ENCODE measurements at places on chromosomes 2 and 18. TPM values are rescaled to one million over a fixed set of nuclear protein-coding genes. Genes with fewer than 3 reads are reported as not detected.

CNRIP1 gene
- total RNA-seq, result 0.81 TPM

CDH19 gene
- total RNA-seq, result not detected

WNT6 gene
- total RNA-seq, result not detected

CRYGD gene
- total RNA-seq, result 5.5 TPM

TUBA3D gene
- not detected for total RNA-seq

MGAT4A gene
- total RNA-seq, result 2.1 TPM

UXS1 gene
- 27.3 TPM for total RNA-seq

NETO1 gene
- 15.9 TPM for total RNA-seq

RNF138 gene
- total RNA-seq, result 130 TPM

PLCL1 gene
- total RNA-seq, result 0.22 TPM

MARCHF4 gene
- total RNA-seq, result 0.38 TPM

MTCL1 gene
- 16.0 TPM for total RNA-seq

CD302 gene
- 0.33 TPM for total RNA-seq

ARHGAP15 gene
- total RNA-seq, result not detected

DAPL1 gene
- not detected for total RNA-seq

ONECUT2 gene
- total RNA-seq, result 0.89 TPM

POMC gene
- 4.4 TPM for total RNA-seq

SOWAHC gene
- 27.1 TPM for total RNA-seq

SIX2 gene
- total RNA-seq, result 0.07 TPM

LOXHD1 gene
- 0.07 TPM for total RNA-seq

DNA sequence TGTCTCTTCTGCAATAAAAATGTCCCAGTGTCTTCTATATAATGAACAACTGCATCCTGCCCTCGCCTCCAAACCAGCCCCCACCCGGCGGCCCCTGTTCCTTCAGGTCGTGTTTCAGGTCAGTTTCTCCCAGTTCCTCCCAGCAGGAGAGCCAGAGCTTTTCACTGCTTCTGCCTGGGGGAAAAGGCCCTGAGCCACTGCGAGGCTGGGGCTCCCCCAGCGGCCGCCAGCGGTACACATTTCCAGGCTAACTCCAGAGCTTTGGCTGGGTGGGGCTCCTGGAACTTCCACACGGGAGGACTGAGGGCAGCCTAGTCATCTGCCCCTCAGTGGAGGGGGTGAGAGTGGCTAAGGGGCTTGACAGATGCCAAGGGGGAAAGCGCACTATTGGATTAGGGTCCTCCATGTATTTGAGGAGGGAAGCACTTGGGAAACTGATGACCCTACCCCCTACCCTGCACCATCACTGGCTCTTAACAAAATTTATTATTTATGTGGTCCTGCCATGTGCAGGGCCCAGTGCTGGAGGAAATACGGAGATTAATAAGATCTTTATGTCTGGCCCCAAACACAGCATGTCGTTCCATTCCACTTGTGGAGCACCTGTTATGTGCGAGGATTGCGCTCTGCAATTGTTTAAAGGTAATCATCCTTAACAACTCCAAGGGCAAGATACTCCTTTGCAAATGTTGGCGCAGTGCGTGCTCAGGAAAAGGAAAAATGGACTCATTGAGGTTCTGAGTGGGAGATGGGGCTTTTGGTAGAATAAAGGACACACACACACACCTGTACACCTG, 17.3 kb upstream of the CYS1 start:
- peak; percentile 95 for DNase-seq

DNA sequence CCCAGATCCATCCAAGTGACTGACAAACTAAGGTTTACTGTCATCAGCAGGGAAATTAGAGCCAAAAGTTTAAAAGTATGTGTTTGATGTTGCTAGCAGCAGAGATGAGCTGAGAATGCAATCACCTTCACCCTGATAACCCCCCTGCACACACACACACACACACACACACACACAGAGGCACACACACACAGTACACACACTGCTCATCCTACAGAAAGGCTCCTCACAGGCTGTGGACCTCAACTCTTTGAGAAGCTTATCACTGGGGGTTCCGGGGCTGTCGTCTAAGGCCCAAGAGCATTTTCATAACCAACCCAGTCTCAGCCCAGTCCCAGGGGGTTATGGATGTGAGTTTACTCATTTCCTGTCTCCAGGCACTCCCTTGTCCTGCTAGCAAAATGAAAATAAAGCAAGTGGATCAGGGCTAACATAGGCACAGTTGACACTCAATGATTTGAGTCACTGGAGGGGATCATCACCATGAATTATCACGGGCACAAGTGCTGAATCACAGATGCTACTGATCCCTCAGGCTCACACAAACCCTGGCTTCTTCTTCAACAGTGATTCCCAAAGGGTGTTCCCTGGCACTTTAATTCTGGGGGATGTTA, 76.6 kb downstream of the ALK start:
- no peak for DNase-seq

GRCh38 chr2:66507673-66508201, 72.8 kb downstream of the MEIS1 start:
- peak; percentile 40 for DNase-seq

DNA sequence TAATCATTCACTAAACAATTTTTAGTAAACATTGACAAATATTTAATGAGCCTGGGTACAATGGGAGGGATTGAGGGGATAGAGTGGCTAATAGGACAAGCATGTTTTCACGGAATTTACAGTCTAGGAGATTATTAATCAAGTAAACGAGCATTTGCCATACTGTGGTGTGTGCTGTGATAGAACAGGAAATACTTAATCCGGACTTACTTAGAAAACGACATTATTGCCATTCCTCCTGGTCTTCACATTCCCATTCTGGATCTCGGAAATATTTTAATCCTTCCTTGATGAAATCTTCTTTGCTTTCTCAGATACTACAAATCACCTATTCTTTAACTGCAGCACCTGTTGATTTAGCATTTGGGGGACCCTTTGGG, 905 bp downstream of the TTLL4 start:
- no peak for DNase-seq

DNA sequence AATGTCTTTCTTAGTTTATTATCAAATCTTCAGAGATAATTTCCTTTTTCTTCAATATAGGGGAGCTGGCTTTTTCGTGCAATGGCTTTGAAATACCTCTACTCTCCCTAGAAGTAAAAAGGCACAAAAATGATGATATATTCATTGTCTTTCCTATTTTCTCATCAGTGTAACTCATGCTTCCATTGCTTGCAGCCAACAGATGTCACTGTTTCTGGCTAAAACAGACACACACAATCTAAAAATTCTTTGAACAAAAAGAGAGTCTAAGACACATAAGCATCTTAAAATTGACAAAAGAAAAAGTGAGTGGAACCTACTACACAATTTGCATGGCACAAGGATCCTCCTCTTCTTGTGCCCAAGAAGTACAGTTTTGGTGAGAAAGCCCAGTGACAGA, 448.7 kb upstream of the VRK2 start:
- no peak for DNase-seq

DNA sequence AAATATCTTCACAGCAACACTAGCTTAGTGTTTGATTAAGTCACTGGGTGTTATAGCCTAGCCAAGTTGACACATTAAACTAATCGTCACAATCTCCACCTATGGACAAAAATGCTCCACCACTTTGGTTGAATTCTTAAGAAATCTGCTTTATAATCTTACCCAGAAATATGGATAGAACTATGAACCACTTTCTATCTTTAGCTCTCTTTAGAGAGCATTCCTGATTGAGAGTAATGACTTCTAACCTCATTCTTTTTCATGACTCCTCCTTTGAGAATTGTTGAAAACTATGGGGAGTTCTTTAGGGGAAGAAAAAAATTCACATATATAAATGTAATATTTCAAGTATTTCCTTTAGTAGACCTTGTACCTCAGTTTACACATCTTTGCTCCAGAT, 1282.2 kb upstream of the ZEB2 start:
- DNase-seq, result no peak

- no peak for DNase-seq
Measured at GRCh38 chr18:39711701-39712100, 2146.1 kb upstream of the CELF4 start.

- no peak for DNase-seq
Measured at GRCh38 chr18:73670039-73670438, 477.6 kb downstream of the FBXO15 start.

DNA sequence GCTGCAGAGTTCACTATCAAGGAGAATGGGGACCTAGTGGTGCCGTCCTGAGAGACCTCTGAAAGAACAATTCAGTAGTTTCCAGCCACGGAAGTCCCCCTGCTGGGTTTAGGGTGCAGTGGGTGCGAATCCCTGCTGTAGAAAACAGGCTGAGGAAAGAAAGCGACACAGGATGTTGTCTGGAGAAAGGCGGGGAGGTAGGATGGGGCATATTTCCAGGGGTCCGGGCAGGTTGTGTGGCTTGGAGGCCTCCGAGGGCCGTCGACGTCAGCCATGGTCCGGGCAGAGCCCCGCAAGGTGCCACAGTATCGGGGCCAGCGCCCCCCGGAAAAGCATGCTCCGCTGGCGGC, 807 bp upstream of the CREB1 start:
- no peak for DNase-seq

- no peak for DNase-seq
Measured at GRCh38 chr2:206086716-206087350, 859 bp upstream of the INO80D start.

GRCh38 chr2:223950448-223951347, 5.6 kb upstream of the WDFY1 start:
- DNase-seq, result no peak

GRCh38 chr2:135607561-135607960, 76.3 kb downstream of the R3HDM1 start:
- no peak for DNase-seq

DNA sequence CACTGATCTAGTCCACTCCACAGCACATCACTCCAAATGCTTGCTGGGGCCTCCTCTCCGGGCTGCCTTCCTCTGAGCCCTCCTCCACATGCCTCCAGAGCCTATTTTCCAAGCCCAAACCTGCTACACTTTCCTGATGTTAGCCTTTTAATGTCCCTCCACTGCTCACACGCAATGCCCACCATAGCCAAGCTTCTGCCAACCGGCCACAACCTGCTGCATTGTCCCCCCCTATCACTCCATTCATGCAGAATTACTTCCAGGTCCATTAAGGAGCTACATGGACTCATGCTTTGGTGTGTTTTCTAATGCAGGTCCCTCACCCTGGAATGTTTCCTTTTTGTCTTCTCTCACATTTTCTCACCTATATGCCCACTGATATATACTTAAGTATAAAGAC, 129.3 kb downstream of the MARCHF4 start:
- no peak for DNase-seq

DNA sequence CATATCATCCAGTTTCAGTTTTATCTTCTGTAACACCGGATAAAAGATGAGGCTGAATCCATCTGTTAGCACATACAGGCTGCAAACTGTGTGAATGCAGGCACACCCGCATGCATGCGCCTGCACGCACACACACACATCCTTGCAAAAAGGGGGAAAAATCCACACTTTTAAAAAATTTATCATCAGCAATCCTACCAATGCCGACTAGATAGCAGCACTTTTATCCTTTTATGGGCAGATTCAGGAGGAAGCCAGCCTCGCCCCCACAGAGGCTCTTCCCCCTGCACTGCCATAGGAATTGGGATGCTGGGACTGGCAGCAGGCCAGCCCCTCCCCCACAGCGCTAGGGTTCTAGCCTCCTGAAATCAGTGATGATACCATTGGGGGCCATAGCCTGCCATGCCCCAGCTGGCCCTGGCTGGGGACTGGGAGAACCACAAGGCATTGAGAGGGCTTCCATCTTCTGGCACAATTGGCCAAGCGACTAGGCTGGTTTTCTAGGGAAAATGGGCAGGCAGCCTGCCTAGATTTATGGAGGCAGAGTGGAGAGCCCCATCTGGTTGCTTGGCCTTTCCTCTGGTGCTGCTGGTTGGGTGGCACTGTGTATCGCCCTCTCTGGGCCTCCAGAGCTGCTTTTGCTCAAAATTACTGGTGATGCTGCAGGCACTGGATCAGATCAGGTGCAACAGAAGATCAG, 25.5 kb downstream of the CYRIA start:
- no peak for DNase-seq

GRCh38 chr2:226756131-226756530, 43.5 kb downstream of the IRS1 start:
- no peak for DNase-seq

- DNase-seq, result no peak
Measured at GRCh38 chr2:111715987-111716904, 167.7 kb downstream of the ANAPC1 start.

DNA sequence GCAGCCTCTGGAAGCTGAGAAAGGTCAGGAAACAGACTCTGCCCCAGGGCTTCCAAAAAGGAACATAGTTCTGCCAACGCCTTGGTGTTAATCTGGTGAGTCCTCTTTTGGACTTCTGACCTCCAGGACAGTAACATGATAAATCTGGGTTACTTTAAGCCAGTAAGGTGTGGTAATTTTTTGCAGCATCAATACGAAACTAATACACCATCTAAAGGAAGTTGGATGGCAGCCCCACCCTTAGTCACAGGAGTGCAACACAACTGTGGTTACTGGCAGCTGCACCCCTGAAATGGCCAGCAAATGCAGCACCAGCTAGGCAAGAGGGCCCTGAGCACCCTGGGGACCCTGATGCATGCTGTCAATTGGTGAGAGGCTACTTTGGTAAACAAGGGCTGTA, 25.8 kb downstream of the CREG2 start:
- DNase-seq, result no peak

GRCh38 chr18:49048396-49049020, 97.7 kb upstream of the SMAD7 start:
- DNase-seq, result no peak

GRCh38 chr2:202375033-202375608, 1.0 kb upstream of the BMPR2 start:
- DNase-seq, result peak; percentile 60

DNA sequence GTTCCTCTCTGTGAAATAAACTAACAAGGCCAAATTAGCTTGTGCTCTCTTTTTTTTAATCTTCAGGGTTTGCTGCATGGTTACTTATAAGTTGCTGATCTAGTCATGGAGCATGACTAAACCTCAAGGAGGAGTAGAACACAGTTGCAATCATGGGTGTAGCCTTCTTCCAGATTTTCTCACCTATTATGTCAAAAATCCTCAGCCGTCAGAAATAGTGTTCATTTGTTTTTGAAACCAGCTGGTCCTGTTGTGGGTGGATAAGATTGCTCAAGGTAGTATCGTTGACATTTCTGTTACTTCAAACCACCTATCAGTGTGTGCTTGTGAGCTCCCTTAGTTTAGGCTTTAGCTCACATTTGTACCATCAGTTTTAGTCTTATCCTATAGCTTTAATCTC, 11.2 kb downstream of the RELCH start:
- DNase-seq, result no peak

GRCh38 chr18:46062781-46063180, 9.3 kb downstream of the PSTPIP2 start:
- DNase-seq, result no peak

GRCh38 chr2:76469066-76469465, 758.4 kb upstream of the GCFC2 start:
- DNase-seq, result no peak
